ENCODE measurements at places on chromosomes 1 and 21.

GRCh38 chr1:41239988-41240610 is 2.0 kb downstream of the SCMH1 start:
- no peak for DNase-seq

- DNase-seq = no peak
Measured at GRCh38 chr1:180662709-180663108, 30.9 kb downstream of the XPR1 start.

DNA sequence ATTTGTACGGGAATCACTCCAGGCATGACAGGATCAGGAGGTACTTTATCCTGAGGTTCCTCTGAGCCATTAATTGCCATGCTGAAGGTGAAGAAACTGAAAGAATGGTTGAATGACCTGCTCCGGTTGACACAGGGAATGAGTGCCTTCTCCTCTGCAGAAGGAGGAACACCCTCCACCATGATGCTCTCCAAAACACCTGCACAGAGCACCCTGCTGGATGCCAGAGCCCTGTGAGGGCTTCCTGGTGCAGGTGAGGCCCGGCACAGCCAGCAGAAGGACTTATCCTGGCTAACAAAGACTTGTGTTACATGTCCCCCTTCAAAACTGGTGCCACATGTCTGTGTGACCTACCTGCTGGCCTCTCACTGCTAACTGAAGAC is 14.3 kb upstream of the LBR start:
- DNase-seq = no peak

GRCh38 chr1:87358219-87358618 is 29.5 kb downstream of the LMO4 start:
- no peak for DNase-seq

DNA sequence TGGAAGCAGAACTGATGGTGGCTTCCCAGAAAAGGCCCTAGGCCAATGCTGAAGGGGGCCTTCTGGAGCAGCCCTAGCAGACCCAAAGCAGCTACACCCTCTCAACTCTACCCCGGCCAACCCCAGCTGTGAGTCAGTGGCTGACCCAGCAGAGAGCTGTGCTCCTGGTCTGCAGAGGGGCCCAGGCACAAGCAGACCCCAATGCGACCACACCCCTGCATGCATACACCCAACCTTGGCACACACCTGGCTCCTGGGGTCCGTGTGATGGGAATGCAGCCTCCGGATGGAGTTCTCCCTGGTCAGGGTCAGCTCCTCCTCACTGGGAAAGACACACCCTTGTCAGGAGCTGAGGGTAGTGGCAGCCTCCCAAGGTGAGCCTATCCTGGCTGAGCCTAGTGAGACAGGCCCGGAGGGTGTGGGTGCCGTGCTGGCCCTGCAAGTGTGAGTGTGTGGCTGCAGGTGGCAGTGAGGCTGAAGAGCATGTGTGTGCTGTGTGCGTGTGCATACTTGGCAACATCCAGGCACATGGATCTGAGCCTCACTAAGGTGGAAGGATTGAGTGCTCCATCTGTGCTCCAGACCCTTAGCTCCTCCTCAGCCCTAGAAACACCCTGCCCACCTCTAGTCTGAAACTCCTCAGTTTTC is 3.9 kb upstream of the ARHGAP30 start:
- no peak for DNase-seq

- no peak for DNase-seq
Measured at GRCh38 chr1:207691841-207692240, 46.9 kb downstream of the CR1L start.

DNA sequence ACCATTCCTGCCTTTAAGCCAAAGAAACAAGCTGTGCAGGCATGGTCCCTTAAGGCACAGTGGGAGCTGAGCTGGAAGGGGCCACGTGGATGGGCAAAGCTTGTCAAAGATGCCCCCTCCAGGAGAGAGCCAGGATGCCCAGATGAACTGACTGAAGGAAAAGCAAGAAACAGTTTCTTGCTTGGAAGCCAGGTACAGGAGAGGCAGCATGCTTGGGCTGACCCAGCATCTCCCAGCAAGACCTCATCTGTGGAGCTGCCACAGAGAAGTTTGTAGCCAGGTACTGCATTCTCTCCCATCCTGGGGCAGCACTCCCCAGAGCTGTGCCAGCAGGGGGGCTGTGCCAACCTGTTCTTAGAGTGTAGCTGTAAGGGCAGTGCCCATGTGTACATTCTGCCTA is 1.3 kb upstream of the SLC50A1 start:
- no peak for DNase-seq

GRCh38 chr1:182330303-182330702 is 61.3 kb downstream of the GLUL start:
- DNase-seq = no peak

DNA sequence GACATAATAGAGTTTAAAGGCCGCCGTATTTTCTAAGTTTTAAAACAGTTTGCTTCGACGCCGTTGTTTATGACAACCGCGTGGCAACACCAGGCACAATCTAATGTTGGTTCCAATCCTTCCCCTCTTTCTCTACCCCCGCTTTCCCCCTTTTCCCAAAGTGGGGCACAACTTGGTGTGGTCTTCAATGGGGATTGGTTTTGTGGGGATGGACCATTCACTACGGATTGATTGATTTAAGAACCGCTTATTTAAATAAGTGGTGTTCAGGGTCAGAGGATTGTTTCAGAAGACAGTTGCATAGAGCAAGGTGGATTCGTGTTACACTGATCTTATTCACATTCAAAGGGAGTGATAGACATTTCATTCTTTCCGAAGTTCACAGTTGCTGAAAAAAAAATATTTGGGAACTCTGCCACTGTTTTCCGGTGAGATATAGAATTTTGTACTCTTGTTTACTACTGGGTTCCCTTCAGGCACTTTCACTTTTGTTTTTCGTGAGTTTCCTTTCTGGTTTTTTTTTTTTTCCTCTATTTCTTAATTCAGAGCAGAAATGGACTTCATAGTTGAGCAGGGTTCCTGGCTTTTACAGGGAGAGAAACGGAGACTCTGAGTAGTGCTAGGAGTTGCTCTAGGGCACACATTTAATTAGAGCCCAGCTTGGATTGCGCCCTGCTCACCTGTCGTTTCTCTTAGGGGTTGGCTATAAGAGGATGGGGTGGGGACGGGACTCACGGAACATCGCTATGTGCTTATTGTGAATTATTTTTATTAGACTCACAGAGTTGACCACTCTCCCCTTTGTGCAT is 79.6 kb upstream of the AK4 start:
- no peak for DNase-seq

- no peak for DNase-seq
Measured at GRCh38 chr1:1794999-1795398, 16.7 kb upstream of the NADK start.

GRCh38 chr1:2449636-2450454 is 26.2 kb upstream of the PLCH2 start:
- DNase-seq = no peak

DNA sequence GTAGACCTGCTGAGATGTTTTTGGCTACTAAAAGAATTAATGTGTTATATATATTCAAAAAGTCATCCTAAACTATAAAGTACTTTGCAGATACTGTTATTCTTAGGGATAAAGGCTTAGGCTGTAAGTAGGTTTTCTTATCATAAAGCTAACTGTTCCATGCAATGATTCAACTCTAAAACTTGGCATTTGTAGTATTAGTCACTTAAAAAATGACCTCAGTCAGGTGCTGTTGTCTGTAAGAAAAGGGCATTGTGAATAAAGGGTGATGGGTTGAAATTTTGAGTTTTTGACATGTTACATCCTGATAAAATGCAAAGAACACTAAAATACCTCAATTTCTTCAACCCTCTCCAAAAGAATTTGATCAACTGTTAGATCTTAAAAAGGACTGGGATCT is 32.9 kb downstream of the ADCY10 start:
- no peak for DNase-seq

- DNase-seq = no peak
Measured at GRCh38 chr1:230641346-230641745, 935 bp upstream of the COG2 start.

DNA sequence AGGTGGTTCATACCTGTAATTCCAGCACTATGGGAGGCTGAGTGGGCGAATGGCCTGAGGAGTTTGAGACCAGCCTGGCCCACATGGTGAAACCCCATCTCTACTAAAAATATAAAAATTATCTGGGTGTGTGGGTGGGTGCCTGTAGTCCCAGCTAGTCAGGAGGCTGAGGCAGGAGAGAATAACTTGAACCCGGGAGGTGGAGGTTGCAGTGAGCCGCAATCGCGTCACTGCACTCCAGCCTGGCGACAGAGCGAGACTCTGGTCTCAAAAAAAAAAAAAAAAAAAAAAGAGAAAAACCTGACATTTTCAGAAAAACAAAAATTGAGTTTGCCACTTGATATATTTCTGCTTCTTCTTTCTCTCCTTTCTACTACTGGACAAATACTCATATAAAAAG is 24.3 kb downstream of the CA6 start:
- DNase-seq = no peak

DNA sequence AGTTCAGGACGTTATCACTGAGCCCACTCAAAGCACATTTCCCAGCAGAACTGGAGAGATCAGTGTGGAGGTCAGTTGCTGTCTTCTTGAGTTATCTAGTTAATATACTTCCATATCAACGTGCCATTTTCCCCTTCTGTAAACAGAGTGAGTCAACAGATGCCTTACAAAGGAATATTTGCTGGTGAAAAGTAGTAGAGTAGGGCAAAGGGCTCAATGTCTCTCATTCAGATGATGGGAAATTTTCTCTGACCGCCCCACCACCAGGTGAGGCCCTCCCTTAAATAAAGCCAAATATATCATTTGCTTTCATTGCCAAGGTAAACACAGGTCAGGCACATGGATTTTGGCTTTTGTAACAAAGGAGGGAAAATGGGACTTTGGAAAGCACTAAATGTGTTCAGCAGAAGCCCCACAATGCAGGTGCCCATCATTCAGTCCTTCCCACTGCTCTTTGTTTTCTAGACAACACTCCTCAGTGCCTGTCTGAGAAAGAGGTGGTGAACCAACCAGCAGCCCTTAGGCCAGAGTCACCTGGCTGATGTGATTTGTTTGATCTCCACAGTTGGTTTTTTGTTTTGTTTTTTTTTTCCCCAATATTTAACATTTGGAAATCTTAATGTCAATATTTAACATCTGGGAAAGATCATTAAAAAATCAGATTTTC is 40.5 kb upstream of the SAMD13 start:
- no peak for DNase-seq

GRCh38 chr1:43329995-43330751 is 7.4 kb upstream of the MPL start:
- DNase-seq = no peak

- DNase-seq = no peak
Measured at GRCh38 chr1:71823708-71824305, 458.5 kb downstream of the NEGR1 start.

- no peak for DNase-seq
Measured at GRCh38 chr1:69929308-69930057, 275.9 kb downstream of the LRRC40 start.

DNA sequence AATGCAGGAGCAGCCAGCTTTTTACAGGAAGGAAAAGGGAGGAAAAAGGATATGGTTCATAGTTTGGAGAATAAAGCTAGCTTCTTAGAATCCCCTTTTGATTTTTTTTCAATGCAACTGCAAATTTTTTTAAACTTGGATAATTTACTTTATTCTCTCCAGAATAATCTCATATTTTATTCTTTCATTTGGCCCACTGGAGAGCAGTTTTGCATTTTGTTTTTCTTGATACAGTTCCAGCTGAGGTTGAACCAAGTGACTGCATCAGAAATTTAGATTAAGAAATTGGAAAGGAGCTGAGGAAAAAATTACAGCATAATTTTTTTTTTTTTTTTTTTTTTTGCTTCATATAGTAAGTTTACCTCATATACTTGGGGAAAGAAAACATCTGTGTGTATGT is 22.8 kb downstream of the GABPA start:
- DNase-seq = no peak

GRCh38 chr1:227998374-227999055 is 8.3 kb upstream of the WNT3A start:
- DNase-seq = no peak

DNA sequence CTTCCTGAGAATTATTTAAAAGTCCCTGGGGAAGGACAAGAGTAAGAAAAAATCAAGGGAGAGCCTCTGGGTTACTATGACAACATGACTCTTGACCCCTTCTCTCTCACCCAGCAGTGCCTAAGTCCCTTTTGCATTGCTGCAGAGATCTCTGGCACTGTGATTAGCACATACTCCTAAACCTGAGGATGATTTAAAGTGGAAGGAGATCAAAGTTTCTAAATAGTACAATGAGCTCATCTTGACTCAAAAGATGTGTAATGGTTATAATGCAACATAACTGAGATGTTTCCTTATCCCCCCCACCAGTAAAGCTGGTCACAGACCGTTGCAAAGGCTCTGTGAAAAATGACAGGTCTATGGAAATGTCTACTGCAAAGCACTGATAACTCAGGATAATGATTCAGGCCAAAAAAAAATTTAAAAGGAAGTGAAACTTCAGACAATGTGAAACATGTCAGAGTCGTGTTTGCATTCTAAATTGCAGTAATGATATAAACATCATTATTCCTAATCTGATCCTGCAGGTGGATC is 519.2 kb downstream of the KIF26B start:
- DNase-seq = no peak

DNA sequence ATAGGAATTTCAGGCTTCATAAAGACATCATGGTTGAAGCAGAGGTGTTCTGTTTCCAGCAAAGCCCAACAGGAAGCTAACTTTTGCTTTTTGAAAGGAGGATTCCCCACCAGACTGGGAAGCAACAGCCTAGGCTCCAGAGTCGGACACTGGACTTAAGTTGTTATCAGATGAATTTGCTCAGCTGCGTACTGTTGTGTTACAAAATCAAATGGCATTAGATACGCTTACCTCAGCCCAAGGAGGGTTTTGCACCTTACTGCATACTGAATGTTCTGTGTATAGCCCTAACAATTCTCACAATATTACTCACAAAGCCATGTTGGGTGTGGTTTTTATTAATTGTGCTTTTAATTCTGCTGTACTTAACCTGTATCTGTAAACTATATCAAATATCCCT is 547 bp upstream of the CHIA start:
- DNase-seq = no peak

- no peak for DNase-seq
Measured at GRCh38 chr21:34845521-34846451, 177.0 kb downstream of the CLIC6 start.

DNA sequence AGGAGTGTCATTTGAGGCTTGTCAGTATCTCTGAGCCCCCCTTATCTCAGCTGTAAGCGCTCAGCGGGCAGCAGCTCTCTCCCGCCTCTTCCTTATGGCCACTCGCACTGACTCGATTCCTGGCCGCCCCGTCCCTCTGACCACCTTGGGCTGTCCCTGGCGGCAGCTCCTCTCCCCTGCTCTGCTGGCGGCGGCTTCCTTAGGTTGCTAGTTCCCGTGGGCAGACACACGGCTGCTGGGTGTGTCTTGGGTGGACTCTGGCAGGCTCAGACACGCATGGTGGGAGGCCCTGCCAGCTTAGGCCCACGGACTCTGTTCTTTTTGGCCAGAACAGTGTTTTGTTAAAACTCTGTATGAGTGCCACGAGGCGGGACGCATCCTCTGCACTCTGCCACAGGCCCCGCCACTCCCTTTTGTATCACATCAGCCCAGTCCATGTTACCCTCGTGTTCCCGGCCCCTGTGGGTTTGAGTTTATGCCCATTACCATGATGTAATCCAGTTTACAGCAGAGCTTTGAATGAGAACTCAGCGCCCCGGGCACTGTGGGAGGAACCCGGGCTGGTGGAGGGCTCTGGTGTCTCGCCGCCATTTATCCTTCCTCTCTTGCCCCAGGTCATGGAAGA is 45.9 kb downstream of the COQ8A start:
- no peak for DNase-seq

All from activated T-cell treated with anti-CD3 and anti-CD28 coated beads for 1 hour (primary cell).